ENCODE measurements at places on chromosomes 2 and 18. TPM values are rescaled to one million over a fixed set of nuclear protein-coding genes. Genes with fewer than 3 reads are reported as not detected.

DNA sequence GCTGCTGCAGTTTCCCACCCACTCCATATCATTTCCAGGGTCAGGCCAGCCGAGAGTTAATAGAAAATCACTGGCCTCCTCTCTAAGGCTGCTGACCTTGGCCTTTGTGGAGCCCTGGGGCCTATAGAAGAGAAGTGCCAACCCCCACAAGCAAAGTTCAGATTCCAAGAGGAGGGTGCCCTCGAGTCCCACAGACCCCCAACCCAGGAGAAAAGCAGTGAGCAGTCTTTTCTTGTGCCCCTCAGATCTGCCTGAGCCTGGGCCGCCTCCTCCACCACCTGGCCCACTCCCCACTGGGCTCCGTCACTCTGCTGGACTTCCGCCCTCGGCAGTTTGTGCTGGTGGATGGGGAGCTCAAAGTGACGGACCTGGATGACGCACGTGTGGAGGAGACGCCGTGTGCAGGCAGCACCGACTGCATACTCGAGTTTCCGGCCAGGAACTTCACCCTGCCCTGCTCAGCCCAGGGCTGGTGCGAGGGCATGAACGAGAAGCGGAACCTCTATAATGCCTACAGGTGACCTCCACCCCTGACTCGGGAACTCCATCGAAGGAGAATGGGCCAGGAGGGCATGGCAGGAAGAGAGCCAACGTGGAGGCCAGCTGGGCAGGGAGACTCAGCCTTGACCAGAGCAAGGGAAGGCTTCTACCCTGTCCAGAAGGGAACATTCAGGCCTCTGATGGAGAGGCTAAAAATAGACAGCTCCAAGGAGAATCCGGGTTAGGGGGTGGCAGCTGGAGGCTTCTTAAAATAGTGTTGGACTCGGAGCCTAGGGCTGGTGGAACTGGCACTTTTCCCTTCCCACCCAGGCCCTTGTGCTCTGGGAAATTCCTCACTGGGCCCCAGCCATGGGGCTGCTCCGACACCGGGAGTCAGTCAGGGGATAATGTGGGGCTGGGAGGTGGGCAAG, 6.2 kb downstream of the PKDCC start:
- peak; percentile 64 for DNase-seq

DNA sequence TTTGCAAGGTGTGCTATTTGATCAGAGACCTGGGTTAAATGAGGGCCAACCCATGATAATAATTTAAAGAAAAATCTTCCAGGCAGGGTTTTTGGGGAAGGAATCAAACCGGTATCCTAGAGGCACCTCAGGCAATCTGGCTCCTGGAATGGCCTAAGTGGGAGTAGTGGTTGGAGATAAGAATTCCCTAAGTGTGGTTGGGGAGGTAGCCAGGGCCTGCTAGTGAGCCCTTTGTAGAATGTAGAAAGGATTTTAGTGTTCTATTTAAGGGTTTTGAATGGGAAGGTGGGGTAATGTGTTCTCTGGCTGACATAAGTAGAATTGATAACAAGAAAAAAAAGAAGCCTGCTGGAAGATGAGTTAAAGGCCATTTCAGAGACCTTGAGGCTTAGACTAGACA, 422.2 kb downstream of the XIRP2 start:
- no peak for DNase-seq

DNA sequence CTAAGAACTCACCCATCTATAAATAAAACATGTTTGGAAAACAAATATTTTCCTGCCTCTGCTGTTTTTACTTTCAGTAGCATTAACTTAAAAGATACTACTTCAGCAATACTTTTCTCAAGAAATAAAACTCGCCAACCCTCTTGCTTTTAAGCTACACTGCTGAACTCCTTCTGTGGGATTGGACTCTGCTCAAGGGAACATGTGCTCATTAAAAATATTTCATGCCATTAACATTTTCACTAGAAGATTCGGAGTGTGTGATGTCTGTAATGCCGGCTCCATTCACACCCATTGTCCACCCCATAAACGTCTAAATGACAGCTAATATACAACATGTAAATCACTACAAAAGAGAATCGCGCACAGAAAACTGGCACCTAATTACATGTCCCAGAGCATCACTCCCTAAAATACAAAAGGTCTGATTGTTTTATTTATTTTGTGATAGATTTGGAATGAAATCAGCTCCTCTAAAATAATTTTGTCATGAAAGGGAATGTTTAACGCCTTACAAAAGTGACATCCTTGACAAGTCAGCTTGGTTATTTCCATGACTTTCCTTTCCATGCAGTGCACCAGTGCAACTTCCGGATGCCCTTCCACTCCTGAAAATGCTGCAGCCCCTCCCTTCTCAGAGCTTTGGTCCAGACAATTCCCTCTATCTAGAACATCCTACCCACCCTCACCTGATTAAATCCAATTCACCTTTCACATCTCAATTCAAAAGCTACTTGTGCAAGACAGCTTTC, 73.1 kb downstream of the ANKRD44 start:
- DNase-seq = no peak

- DNase-seq = no peak
Measured at GRCh38 chr2:198916548-198917080, 541.1 kb downstream of the SATB2 start.

The TTLL4 gene
- 5.4 TPM for polyA plus RNA-seq

GRCh38 chr2:3094999-3095958, 282.3 kb downstream of the EIPR1 start:
- DNase-seq = no peak

DNA sequence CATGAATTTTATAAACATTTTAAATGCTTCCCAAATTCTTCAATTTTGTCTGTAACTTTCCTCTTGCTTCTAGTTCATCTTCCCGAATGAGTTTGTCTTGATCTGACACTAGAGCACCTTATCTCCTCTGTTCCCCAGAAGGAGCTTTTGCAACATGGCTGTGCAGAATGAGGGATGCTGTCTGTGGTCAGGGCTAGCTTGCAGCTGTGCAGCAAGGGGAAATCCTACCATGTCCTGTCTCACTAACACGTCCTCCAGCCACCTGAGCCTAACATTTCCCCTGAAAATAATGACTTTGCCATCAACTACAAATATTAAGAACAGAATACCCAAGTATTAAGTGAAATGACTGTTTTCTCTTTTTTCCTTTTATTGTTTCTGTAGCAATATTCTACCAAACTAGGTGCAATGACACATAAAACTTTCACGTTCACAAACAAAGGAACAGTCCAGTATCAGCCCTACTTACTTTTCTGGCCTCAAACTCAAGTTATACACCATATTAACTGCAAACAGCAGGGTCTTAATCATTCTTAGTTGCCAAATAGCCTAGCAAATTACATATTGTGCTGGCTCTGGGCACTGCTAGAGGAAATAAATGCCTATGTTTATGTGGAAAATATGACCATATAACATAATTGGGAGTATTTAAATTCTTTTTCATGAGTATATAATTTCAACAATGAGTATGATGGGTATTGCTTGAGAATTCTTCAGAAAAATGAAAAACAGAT, 423.3 kb downstream of the CMPK2 start:
- no peak for DNase-seq

All from right cardiac atrium (tissue), 5 donors.